ENCODE measurements at places on chromosomes 1 and 21.
A peak's percentile ranks its signal among the peaks of the same experiment; 100 is the strongest.

GRCh38 chr1:203206129-203206687 is 19.7 kb upstream of the CHI3L1 start:
- no peak for DNase-seq

DNA sequence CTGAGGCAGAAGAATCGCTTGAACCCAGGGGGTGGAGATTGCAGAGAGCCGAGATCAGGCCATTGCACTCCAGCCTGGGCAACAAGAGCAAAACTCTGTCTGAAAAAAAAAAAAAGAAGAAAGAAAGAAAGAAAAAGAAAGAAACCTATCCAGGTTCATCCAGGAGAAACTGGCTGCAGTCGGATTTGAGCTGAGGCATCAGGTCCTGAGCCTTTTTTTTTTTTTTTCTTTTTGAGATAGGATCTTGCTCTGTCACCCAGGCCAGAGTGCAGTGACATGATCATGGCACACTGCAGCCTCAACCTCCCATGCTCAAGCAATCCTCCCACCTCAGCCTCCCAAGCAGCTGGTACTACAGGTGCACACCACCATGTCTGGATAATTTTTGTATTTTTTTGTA is 22.5 kb upstream of the LUZP1 start:
- DNase-seq: no peak

DNA sequence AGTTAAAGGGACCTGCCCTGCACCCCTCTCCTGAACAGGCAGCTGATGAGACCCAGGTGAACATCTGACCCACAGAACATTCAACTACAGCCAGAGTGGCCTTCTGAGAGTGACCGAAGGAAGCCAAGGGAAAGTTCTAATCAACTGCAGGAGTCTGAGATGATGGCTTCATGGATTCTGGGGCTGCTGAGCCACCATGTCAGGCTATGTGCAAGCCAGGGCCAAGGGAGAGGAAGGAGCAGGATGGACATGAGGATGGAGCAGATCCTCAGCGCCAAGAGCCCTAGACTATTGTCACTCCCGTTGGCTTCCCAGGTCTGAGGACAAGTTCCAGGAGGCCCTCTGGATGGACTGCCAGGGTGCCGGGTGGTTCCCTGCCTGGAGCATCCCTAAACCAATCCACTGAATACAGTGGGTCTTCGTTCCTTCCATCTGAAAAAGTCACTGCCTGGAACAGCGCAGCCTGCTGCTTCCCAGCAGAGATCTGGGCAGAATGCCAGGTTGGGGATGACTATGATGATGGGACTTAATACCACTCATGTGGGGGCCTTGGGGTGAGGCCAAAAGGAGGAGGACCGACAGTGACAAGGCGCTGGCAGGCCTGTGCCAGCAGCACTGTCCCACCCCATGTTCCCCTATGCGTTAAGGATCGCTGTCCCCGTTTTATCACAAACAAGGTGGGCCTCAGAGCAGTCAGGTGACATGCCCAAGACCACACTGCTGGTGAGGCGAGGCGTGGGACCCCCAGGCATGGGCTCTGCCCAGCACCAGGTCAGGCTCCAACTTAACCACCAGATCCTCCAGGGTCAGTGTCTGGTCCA is 19.8 kb downstream of the SPOCD1 start:
- no peak for DNase-seq

GRCh38 chr1:1082239-1082775 is 8.2 kb upstream of the RNF223 start:
- DNase-seq: no peak

GRCh38 chr1:213123536-213123935 is 72.5 kb downstream of the RPS6KC1 start:
- no peak for DNase-seq

- DNase-seq: no peak
Measured at GRCh38 chr1:151237678-151238466, 16.7 kb upstream of the PSMD4 start.

GRCh38 chr1:217524787-217525520 is 105.9 kb downstream of the GPATCH2 start:
- no peak for DNase-seq

- DNase-seq: no peak
Measured at GRCh38 chr1:3319874-3320245, 134.6 kb upstream of the ARHGEF16 start.

DNA sequence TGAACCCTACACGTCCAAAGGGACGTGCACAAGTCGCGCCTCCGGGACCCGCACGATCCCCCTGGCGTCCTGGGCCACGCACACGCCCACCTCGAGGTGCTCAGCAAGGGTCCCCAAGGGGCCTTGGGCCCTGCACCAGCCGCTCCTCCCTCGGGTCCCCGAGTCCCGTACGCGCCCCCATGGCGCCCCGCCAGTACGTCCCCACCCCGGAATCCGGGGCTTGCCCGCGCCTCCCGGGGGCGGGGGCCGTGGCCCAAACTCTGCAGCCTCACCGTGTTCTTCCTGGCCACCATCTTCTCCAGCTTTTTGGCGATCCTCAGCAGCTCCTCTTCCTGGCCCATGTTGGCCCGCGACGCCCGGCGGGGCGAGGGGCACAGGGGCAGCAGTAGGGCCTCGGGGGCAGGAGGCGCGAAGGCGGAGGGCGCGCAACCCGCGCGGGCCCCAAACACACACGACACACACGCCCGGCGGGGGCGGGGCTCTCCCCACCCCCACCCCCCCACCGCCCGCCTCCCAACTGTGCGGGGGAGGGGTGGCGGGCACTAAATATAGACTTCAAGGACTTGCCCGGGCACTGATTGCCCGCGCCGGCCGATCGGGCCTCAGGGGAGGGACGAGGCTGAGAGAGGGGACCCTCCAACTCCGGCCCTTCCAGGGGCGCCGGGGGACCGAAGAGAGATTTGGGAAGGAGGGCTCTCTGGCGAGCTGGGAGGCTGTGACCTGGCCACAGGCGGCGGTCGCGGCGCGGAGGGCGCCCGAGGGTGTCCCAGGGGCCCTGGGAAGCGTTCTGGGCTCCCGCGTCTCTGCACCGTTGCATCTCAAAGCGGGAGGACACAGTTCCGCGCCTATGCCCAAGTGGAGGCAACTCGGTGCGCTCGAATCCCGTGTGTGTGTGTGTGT is at the start of gene TCEA3:
TCEA3 (minus strand) TSS at position 456 of the 900 bp plus-strand sequence; CDS start at position 341, 115 bp downstream.
- DNase-seq: no peak

GRCh38 chr1:46172321-46172720 is 2.6 kb upstream of the TSPAN1 start:
- DNase-seq: no peak

- no peak for DNase-seq
Measured at GRCh38 chr1:30761381-30762151, 4.0 kb upstream of the LAPTM5 start.

- DNase-seq: no peak
Measured at GRCh38 chr1:201296352-201296751, 13.0 kb downstream of the PKP1 start.

- DNase-seq: no peak
Measured at GRCh38 chr1:159707472-159708260, 6.7 kb downstream of the CRP start.

DNA sequence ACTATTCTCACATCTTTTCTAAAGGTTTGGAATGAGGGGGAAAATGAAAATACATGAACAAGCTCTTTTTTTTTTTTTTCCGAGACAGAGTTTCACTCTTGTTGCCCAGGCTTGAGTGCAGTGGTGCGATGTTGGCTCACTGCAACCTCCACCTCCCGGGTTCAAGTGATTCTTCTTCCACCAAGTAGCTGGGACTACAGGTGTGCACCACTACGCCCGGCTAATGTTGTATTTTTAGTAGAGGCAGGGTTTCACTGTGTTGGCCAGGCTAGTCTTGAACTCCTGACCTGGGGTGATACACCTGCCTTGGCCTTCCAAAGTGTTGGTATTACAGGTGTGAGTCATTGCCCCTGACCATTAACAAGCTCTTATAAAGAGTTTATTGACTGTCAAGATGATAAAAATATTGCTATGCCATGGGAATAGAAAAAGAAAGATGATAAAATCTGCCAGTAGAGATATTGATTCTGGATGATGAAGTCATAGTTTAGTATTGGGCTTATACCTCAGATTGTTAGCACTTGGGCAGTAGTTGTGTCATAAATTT is 36.6 kb downstream of the INKA2 start:
- no peak for DNase-seq

DNA sequence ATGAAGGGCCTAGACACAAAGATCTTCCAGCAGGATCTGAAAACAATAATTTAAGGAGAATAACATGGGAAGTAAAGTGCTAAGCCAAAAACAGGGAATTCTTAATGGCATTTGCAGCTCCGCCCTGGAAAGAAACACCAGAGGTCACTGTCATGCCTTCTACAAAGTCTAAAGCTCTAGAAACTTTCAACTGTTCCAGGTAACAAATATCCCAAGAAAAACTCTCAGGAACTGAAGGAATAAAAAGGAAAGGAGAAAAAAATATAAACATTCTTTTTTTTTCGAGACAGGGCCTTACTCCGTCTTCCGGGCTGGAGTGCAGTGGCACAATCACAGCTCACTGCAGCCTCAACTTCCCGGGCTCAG is 13.2 kb downstream of the ZC3H12A start:
- no peak for DNase-seq

DNA sequence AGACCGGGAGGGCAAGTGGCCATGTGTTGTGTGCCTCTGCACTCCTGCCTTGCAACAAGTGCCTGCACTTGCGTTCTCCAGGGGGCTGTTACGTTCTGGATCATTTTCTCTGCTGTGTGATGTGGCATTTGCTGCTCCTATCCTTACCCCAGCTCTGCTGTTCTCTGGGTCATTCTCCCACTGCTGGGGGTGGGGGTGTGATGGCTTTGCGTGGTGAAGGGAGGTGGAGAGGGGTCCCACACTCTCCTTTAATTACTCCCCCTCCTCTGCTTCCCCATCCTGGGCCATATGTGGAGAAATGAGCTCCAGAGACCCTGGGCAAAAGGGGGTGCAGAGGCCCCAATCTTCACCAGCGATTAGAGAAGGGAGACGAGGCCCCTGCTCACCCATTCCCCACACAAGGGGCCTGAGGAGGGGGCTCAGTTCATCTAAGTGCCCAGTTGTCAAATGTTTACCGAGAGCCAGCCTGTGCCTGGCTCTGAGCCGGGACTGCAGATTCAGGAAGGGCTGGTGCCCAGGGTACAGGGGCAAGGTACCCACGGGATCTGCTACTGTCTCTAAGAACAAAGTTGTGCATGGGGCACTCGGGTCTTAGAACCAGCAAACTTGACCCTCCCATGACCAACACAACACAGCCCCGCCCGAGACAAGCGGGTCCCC is 355.4 kb downstream of the PTPRU start:
- DNase-seq: no peak

DNA sequence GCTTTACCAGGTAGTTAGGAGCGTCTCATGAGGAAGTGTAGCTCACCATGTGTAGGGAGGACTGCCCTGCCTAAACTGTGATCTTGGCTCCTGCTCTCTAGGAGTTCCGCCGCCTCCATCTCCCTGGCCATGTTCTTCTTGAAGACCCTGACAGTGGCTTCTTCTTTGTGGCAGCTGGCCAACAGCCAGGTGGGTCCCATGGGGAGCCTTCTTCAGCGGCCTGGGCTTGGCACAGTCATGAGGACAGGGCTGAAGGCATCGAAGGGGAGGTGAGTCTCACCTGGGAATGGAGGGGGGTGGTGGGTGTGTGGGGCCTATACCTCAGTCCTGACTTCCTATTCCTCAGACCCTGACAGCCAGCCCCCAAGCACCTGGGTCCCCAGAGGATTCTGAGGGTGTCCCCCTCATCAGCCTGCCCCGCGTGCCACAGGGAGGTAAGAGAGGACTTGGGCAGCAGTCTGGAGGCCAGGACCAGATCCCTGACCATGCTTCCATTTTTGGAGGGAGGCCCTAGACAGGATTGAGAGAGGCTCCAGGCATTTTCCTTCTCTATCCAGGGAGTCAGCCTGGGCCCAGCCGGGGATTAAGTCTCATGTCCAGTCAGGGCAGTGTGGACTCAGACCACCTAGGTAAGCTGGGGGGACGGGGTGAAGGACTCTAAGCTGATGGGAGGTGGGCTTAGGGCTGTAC is 21.4 kb downstream of the HYI start:
- DNase-seq: no peak

DNA sequence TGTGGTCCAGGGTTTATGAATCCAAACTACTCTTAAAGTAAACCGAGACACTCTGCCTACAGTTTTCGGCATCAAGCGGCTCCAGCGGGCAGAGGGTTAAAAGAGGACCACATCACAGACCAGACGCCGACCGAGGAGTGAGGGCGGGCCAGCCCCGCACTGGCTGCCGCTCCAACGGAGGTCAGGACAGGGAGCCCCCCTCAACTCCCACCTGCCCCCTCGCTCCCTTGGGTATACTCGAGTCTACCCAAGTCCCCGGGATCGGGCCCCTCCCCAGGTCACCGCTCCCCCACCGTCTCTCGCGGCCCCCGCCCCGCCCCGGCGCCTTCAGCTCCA is 312 bp downstream of the ARNT start:
- no peak for DNase-seq

GRCh38 chr1:170583186-170583585 is 51.2 kb downstream of the GORAB start:
- DNase-seq: no peak

DNA sequence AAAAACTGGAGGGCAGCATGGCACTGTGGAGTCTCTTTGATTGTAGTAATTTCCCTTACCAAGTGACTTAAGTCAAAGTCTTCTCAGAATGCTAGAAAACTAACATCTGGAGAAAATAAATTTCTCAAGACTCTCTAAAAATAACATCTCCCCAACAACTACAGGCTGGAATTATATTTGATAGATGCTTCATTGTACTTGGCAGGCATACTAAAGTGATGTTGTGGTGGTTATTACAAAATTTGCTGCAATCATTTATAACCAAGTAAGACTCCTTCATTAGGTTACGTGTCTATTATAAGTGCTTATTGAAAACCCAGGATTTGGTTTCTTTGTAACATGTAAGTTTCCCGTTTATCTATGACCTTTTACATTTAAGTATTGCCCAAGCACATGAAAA is 132.9 kb upstream of the NRIP1 start:
- no peak for DNase-seq

- no peak for DNase-seq
Measured at GRCh38 chr1:12549460-12550349, 68.3 kb downstream of the DHRS3 start.

GRCh38 chr1:39269791-39270342 is 65.4 kb downstream of the MACF1 start:
- DNase-seq: no peak

- DNase-seq: no peak
Measured at GRCh38 chr1:205523261-205523890, 18.9 kb downstream of the CDK18 start.

GRCh38 chr1:119956306-119956705 is 60.0 kb upstream of the ADAM30 start:
- no peak for DNase-seq

GRCh38 chr21:35829067-35829466 is 231.3 kb downstream of the SETD4 start:
- DNase-seq: no peak

GRCh38 chr1:230807561-230808280 is 60.5 kb downstream of the CAPN9 start:
- peak; percentile 74 for DNase-seq
